ENCODE measurements at places on chromosomes 5 and 9.

GRCh38 chr5:127660047-127660733 lies 11.3 kb downstream of the CTXN3 start:
- no peak for DNase-seq

GRCh38 chr5:74361406-74362358 lies 278.8 kb downstream of the ENC1 start:
- DNase-seq: no peak

GRCh38 chr9:4585135-4585534 lies 77.0 kb upstream of the PLPP6 start:
- no peak for DNase-seq

DNA sequence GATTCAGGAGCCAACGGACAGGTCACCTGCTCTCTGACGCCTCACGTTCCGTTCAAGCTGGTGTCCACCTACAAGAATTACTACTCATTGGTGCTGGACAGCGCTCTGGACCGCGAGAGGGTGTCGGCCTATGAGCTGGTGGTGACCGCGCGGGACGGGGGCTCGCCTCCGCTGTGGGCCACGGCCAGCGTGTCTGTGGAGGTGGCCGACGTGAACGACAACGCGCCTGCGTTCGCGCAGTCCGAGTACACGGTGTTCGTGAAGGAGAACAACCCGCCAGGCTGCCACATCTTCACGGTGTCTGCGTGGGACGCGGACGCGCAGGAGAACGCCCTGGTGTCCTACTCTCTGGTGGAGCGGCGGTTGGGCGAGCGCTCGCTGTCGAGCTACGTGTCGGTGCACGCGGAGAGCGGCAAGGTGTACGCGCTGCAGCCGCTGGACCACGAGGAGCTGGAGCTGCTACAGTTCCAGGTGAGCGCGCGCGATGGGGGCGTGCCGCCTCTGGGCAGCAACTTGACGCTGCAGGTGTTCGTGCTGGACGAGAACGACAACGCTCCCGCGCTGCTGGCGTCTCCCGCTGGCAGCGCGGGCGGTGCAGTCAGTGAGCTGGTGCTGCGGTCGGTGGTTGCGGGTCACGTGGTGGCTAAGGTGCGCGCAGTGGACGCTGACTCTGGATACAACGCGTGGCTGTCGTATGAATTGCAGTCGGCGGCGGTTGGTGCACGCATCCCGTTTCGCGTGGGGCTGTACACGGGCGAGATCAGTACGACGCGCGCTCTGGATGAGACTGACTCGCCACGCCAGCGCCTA lies 1.7 kb downstream of the PCDHA10 start:
- DNase-seq: no peak

DNA sequence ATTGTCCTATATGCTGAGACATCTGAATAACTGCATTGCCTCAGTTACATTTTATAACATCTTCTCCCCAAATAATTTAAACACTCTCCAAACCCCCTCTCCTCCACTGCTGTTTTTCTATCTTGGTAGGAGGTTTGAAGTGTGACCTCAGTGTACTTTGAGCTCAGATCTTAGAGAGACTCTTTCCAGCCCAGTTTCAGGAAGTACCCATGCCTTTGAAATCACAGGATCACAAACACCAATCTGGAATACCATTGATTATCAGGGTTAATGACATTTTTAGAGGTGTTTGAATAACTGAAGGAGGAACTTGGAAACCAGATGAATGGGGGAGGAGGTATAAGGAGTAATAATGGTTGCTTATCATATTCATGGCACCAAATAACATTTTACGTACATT lies 93.2 kb downstream of the GCNT1 start:
- no peak for DNase-seq

DNA sequence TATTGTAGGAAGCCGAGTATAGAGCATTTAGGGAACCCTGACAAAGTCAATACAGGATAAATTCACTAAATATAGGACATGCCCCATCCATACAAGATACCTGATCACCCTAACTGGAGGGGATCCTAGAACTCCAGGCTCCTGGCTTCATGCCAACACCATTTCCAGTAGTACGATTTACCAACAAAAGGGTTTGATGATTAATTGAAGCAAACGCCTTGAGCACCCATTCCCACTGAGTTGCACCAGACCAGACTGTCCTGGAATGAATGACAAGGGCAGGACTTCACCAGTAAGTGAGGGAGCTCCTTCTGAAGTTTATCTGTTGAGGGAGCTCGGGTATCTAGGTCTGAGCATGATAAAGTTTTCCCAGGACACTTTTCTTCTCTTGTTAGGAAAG lies 327.2 kb upstream of the MSX2 start:
- no peak for DNase-seq

GRCh38 chr5:171816666-171817065 lies 31.0 kb downstream of the SMIM23 start:
- no peak for DNase-seq

- no peak for DNase-seq
Measured at GRCh38 chr5:127599847-127600246, 49.0 kb upstream of the CTXN3 start.

DNA sequence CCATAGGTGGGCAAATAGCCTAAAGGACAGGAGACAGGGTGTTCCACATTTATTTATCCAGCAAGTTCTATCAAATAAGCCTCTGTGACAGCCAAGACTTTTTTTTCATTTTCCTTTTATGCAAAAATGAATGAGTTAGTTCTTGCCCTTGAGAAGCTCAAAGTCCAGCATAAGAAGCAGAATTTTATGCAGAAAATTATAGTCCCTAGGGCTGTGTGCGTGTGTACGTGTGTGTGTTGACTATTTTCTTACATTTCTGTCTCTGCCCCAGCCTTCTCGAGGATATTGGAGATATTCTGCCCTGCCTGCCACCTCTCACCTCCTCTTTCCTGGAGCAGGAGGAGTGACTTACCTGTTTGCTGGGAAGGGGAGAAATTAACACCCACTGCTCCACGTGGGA lies 221.9 kb downstream of the SREK1 start:
- DNase-seq: no peak

GRCh38 chr9:133120501-133121197 lies 391 bp downstream of the RALGDS start:
- DNase-seq: no peak

DNA sequence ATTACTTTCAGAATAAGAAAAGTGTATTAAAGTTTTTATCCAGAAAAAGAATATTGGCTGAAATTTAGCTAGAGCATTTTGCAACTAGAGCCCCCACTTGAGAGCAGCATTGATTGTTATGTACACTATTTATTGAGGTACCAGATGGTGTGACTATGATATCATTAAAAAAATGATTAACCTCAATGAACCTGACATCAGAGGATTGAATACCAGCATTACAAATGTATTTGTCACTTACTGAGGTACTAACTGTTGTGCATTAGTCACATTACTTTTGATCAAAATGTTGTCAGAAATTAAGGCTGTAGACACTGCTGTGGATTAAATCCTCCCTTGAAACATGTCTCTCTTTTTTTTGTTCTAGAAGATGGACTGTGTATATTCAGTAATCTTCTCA lies 127.8 kb upstream of the DHFR start:
- no peak for DNase-seq

- no peak for DNase-seq
Measured at GRCh38 chr5:9733486-9733885, 103.3 kb upstream of the TAS2R1 start.

- no peak for DNase-seq
Measured at GRCh38 chr5:179158556-179158955, 98.4 kb downstream of the ZNF354C start.

- no peak for DNase-seq
Measured at GRCh38 chr5:76425928-76426804, 23.1 kb downstream of the IQGAP2 start.

- no peak for DNase-seq
Measured at GRCh38 chr5:107285772-107286171, 385.0 kb downstream of the EFNA5 start.

DNA sequence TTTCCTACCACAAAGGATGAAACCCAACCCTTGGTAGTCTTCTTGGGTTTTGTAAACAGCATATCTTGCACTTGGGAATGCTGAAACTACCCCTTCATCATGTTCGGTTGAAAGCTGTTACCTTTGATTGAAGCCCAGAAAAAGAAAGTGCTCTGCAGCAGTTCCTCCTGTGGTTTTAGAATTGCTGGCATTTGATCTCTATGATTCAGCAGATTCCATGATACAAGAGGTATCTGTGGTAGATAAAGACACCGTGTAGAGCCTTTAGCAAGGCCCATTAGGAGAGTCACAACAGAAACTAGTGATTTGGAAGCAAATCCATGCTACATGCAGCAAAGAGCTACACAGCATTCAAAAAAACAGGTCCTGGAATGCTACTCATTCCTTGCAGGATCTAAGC lies 557.0 kb downstream of the TLE1 start:
- no peak for DNase-seq

GRCh38 chr9:97315550-97315949 lies 8.1 kb downstream of the CCDC180 start:
- no peak for DNase-seq

GRCh38 chr5:58872670-58873273 lies 289.9 kb downstream of the RAB3C start:
- DNase-seq: no peak

DNA sequence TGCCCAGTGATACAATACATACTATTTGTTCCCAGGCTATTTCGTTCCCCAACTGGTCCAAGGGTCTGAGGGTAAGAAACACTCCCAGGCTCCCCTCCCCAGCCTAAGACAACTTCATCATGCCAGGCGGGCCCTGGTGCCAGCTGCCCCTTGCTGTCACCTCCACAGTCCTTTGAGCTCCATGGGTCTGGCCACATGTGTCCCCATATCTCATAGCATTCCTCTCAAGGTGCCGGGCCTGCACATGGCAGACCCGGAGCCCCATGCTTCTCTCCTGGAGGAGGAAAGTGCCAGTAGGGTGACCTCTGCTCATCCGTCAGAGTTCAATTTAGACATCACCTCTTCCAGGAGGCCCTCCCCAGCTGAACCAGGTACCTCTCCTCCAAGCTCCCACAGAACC lies 120.5 kb downstream of the C5orf15 start:
- DNase-seq: no peak

GRCh38 chr5:16849775-16850174 lies 86.3 kb downstream of the MYO10 start:
- DNase-seq: no peak

GRCh38 chr9:3922846-3923245 lies 377.0 kb downstream of the GLIS3 start:
- DNase-seq: no peak

- no peak for DNase-seq
Measured at GRCh38 chr9:135705376-135705775, 3.4 kb downstream of the KCNT1 start.

DNA sequence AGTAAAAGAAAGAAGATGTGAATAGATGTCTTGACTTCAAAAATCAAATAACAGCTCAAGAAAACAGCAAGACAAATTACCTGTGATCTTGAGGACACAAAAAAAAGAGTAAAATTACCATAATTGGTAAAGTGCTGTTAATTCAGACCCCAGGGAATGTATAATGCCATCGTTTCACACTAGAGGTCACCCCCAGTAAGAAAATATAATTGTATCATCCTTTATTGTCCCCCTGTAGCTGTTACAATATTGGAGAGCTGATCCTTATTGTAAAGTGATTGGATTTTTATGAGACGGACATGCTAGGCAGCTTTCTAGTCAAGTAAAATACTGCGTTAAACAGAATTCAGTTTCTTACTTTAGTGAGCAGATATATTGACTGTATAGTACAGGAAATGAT lies 377.0 kb downstream of the TLE1 start:
- DNase-seq: no peak

DNA sequence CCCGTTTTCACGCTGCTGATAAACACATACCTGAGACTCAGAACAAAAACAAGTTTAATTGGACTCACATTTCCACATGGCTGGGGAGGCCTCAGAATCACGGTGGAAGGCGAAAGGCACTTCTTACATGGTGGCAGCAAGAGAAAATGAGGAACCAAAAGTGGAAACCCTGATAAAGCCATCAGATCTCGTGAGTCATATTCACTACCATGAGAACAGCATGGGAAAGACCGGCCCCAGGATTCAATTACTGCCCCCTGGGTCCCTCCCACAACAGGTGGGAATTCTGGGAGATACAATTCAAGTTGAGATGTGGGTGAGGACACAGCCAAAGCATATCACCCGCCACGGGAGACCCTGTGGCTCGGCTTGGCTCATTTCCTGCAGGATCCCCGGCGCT lies 20.2 kb downstream of the EXD3 start:
- DNase-seq: no peak

GRCh38 chr5:180723936-180724335 lies 15.9 kb downstream of the OR2Y1 start:
- no peak for DNase-seq

DNA sequence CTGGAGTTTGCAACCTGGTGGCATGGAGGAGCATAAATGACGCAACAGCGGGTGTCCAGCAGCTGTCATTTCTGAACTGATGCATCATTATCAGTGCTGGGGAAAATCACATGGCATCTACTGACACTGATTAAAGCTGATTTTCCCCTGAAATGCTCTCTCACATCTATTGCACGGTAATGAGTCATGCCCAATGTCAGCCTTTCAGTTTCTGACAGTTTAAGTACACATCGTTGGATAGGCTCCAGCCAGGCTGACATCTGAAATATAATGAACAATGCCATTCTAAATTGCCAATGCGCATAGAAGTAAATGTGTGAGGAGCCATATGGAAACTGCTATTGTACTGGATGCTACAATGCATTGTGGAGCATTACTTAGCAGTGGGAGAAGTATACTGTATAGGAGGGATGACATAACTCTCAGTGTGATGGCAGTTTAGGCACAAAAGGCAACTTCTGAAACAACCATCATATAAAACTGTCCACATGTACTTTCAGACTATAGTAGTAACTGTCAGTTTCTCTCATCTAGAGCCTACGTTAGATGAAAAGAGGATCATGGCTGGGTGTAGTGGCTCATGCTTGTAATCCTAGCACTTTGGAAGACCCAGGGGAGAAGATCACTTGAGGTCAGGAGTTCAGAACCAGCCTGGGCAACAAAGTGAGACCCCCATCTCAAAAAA lies 389.3 kb upstream of the DMAC1 start:
- DNase-seq: no peak

GRCh38 chr5:173573126-173573960 lies 43.1 kb downstream of the BOD1 start:
- no peak for DNase-seq

DNA sequence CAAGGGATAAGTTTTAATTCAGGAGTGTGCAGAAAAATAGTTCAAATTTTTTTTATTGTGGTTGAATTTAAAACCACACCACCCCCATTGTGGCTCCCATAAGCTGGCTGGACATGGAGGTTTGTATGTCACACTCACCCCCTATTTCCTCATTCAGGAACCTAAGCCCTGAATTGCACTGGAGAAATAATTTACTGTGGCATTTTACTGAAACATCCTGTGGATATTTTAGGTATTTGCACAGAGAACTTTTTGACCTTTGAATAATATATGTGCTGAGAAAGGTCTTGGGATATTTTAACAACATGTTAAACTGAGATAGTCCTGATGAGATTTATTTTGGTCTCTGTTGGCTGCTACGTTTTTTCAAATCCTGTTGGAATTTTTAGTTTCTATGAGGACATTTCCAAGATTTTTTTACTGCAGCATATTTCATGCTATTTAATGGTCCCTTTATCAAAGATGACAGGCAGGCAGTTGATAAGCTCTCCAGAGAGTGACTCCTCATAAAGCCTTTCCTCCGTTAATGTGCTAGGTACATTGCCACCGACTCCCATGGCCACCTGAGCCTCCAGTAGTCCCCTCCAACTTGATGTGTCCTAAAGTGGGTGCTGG lies 51.2 kb upstream of the PALM2AKAP2 start:
- DNase-seq: no peak
